Tibial artery (tissue), 4 donors: ENCODE measurements at places on chromosomes 1 and 21.

DNA sequence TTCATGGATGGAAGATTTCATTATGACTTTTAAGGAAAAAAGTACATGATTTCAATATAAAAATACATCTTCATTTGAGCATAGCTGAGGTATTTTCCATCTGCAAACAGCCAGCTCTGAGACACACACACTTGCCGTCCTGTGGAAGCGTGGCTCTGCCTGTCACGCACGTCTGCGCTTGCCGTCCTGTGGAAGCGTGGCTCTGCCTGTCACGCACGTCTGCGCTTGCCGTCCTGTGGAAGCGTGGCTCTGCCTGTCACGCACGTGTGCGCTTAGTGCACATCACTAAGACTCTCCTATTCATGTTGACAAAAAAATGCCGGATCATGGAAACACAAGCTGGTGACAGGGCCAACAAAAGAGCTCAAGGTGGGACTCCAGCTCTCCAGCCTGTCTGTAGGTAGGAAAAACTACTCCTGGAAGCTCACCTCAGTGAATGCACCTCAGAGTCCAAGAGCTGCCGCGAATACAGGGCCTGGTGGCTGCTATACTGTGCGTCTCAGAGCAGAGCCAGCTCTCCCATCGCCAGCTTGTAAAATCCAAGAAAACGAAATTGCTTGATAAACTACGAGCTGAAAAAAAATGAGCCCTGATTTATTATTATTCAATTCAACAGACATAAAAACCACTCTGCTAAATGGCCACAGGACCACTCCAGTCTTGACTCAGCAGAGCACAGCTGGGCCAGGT lies 69.3 kb downstream of the SLC37A1 start:
- no peak for DNase-seq

DNA sequence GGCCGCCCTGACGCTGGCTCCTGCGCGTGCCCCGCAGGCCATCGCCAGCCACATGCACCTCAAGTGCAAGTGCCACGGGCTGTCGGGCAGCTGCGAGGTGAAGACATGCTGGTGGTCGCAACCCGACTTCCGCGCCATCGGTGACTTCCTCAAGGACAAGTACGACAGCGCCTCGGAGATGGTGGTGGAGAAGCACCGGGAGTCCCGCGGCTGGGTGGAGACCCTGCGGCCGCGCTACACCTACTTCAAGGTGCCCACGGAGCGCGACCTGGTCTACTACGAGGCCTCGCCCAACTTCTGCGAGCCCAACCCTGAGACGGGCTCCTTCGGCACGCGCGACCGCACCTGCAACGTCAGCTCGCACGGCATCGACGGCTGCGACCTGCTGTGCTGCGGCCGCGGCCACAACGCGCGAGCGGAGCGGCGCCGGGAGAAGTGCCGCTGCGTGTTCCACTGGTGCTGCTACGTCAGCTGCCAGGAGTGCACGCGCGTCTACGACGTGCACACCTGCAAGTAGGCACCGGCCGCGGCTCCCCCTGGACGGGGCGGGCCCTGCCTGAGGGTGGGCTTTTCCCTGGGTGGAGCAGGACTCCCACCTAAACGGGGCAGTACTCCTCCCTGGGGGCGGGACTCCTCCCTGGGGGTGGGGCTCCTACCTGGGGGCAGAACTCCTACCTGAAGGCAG lies 23.4 kb upstream of the ARF1 start:
- DNase-seq: no peak

DNA sequence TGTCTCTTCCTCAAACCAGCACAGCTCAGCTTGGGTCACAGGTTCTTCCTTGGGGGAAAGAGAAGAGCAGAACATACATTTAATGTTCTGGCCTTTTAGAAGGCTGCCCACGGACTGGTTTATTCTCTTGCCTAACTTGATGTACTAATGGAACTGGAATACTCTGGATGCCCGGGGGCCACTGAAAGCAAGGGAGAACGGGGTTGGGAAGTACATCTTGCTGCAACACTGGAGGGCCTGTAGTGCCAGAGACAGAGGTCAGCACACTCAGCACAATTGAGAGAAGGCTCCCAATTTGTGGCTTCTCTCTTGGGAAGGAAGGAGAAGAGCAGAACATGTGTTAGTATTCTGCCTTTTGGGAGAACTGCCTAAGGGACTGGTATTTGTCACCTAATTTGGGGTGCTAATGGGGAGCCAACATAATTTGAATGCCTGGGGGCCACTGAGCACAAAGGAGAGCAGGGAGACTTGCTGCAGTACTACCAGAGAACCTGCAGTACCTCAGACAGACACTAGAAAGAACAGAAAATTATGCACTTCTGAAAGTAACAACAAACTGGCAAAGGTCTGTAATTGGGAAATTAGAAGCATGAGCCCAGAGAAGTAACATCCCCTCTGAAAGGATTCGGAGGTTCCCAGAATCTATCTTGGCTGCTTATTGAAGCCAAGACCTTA lies 14.1 kb downstream of the ZNF691 start:
- no peak for DNase-seq

DNA sequence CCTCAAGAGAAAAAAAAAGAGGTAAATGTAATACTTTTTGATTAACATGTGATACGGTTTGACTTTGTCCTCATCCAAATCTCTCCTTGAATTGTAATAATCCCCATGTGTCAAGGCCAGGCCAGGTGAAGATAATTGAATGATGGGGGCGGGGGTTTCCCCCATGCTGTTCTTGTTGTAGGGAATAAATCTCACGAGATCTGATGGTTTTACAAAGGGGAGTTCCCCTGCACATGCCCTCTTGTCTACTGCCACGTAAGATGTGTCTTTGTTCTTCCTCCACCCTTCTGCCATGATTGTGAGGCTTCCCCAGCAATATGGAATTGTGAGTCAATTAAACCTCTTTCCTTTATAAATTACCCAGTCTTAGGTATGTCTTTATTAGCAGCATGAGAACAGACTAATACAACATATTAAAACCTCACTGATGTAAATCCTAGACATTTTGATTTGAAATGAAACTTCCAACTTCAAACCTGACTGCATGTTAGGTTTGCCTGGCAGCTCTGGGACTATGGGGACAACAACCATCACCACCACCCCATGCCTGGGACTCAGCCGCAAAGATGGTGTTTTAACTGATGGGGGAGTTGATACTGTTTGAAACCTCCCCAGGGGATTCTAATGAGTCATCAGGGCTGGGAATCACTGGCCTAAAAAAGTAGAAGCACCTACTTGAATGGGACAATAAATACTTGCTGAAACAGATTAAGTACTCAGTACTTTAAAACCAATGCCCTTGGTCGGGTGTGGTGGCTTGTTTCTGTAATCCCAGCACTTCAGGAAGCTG lies 32.8 kb upstream of the BACH1 start:
- DNase-seq: no peak

GRCh38 chr1:183653462-183653794 lies 312 bp upstream of the APOBEC4 start:
- no peak for DNase-seq
